ENCODE measurements at places on chromosomes 1 and 21. TPM values are rescaled to one million over a fixed set of nuclear protein-coding genes. Genes with fewer than 3 reads are reported as not detected.

- no peaks in the 10 kb centered on the region for H3K27me3 ChIP-seq
- peak overlapping the region; percentile 31 for H3K27ac ChIP-seq
- no peak overlapping the region for H3K4me3 ChIP-seq
- peaks cover 7% of the 10 kb centered on the region for H3K4me1 ChIP-seq
These were observed 18.3 kb upstream of the HDAC1 start for GRCh38 chr1:32273391-32274208.

The TNFSF4 gene
- polyA plus RNA-seq = 15.2 TPM

The CACNA1S gene
- not detected for polyA plus RNA-seq

- no peak overlapping the region for H3K27ac ChIP-seq
- peaks cover 4% of the 10 kb centered on the region for H3K4me1 ChIP-seq
- H3K4me3 ChIP-seq = no peak overlapping the region
- no peaks in the 10 kb centered on the region for H3K27me3 ChIP-seq
These were observed 23.9 kb downstream of the WDR64 start for GRCh38 chr1:241675983-241676382.

- no peaks in the 10 kb centered on the region for H3K36me3 ChIP-seq
- no peaks in the 10 kb centered on the region for H3K4me1 ChIP-seq
- no peaks in the 10 kb centered on the region for H3K27me3 ChIP-seq
These were observed 116.3 kb downstream of the EPHB2 start for GRCh38 chr1:22826604-22827580.

GRCh38 chr21:38842079-38842478, 36.4 kb downstream of the ETS2 start:
- H3K36me3 ChIP-seq = no peaks in the 10 kb centered on the region
- no peaks in the 10 kb centered on the region for H3K27me3 ChIP-seq
- no peak for DNase-seq
- no peaks in the 10 kb centered on the region for H3K4me1 ChIP-seq

- DNase-seq = no peak
- no peaks in the 10 kb centered on the region for H3K27me3 ChIP-seq
These were observed 122.1 kb downstream of the UCK2 start for GRCh38 chr1:165949335-165950130.

DNA sequence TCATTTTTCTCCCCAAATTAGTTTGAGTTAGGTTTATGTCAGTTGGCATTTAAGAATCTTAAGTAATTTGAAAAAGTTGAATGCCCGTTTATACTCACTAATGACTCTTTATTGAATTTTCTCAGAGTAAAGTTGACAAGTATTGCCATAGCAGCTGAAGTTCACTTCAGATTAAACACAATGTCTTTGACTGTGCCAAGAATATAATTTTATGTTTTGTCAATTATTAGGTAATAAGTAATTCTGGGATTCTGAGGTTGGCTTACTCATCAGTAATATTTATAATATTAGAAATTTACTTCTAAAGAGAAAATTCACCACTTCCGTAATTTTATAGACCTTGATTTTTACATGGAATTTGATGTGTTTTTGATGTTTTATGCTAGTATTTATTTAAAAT, 369.3 kb upstream of the TMPRSS15 start:
- H3K36me3 ChIP-seq = no peaks in the 10 kb centered on the region
- DNase-seq = no peak
- H3K27ac ChIP-seq = no peak overlapping the region
- no peak overlapping the region for H3K4me3 ChIP-seq
- no peaks in the 10 kb centered on the region for H3K27me3 ChIP-seq

DNA sequence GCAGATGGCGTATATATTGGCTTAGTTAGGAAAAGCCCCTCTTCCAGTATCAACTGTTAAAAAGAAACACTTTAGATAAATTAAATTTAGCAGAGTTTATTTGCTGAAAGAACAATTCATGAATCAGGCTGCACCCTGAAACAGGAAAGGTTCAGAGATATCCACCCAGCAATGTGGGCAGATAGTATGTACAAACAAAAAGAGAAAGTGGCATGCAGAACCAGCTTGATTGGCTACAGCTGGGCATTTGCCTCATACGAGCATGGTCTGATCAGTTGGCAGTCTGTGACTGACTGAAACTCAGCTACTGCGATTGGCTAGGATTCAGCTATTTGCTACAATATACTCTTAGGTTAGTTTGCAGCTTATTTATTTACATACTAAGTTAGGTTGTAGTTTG, 98.2 kb downstream of the ZC3H11B start:
- H3K4me3 ChIP-seq = no peak overlapping the region
- no peak for DNase-seq
- no peaks in the 10 kb centered on the region for H3K4me1 ChIP-seq
- H3K27ac ChIP-seq = no peak overlapping the region
- H3K36me3 ChIP-seq = no peaks in the 10 kb centered on the region

DNA sequence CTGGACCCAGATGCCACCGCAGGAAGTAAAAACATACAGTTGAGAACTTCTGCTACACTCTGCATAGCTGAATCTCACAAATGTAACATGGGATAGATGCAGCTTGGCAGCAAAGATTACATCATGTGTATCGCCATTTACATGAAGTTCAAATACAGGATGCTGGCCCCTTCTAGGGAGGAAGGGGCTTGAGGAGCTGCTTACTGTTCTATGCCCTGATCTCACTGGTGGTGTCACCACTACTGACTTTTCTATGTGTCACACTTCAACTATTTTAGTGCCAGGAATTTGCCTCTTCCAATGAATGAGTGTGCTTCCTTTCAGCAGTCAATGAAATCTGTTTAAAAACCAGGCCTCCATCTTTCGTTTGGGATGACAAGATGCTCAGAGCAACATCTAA, 31.1 kb downstream of the MRAP start:
- DNase-seq = no peak
- no peaks in the 10 kb centered on the region for H3K27me3 ChIP-seq
- H3K27ac ChIP-seq = no peak overlapping the region

GRCh38 chr1:156480411-156481192, 20.0 kb downstream of the MEF2D start:
- peaks cover 70% of the 10 kb centered on the region for H3K36me3 ChIP-seq
- H3K4me1 ChIP-seq = peaks cover 37% of the 10 kb centered on the region
- peak overlapping the region; percentile 75 for H3K27ac ChIP-seq
- no peaks in the 10 kb centered on the region for H3K27me3 ChIP-seq
- DNase-seq = no peak

DNA sequence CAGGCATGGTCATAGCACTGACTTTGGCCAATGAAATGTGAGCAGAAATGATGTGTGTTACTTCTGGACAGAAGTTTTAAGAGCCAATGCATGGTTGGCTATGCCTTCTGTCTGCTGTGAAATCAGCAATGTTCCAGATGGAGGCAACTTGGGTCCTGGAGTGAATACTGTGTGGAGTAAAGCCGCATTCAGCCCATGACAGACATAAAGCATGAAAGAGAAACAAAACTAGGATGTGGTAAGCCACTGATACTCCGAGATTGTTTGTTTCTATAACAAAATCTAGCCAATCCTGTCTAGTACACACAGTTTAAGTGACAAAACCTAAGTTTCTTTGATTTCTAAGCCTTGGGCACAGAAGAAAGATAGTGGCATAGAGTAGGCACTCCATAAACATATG, 47.1 kb upstream of the ARHGAP29 start:
- H3K4me3 ChIP-seq = no peak overlapping the region
- DNase-seq = no peak
- H3K36me3 ChIP-seq = no peaks in the 10 kb centered on the region
- H3K27me3 ChIP-seq = no peaks in the 10 kb centered on the region
- peaks cover 4% of the 10 kb centered on the region for H3K4me1 ChIP-seq

- no peaks in the 10 kb centered on the region for H3K4me1 ChIP-seq
- H3K27ac ChIP-seq = no peak overlapping the region
- no peak for DNase-seq
- H3K4me3 ChIP-seq = no peak overlapping the region
- H3K27me3 ChIP-seq = no peaks in the 10 kb centered on the region
- H3K36me3 ChIP-seq = no peaks in the 10 kb centered on the region
These were observed 251.4 kb upstream of the SNX7 start for GRCh38 chr1:98410082-98410481.

The ITGB3BP gene
- 62.3 TPM for polyA plus RNA-seq

DNA sequence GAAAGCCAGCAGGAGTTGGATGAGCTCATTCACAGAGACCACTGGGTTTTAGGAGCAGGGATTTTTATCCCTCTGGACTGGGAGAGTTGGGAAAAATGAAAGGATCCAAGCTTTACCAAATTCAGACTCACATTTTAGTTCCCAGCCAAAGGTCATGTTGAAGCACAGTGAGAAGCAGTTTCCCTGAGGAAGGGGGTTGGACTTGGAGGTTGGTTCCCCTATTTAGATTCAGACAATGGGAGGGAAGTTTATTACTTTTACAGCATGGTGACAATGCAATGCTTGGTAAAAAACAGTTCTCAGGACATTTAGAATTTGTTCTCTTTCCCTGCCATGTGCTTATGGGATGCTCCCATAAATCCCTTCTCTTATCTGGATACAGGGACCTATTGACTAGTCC, 57.3 kb upstream of the ZNF648 start:
- no peak overlapping the region for H3K27ac ChIP-seq
- no peak overlapping the region for H3K4me3 ChIP-seq

- no peaks in the 10 kb centered on the region for H3K36me3 ChIP-seq
- no peak overlapping the region for H3K4me3 ChIP-seq
These were observed 8.1 kb upstream of the ATP1B1 start for GRCh38 chr1:169098380-169098779.
